Left renal cortex interstitium (tissue), 4 donors: ENCODE measurements at places on chromosomes 3 and 15.

GRCh38 chr3:72862314-72863090, 14.3 kb upstream of the SHQ1 start:
- DNase-seq, result no peak

GRCh38 chr3:17845026-17845812, 102.8 kb upstream of the TBC1D5 start:
- no peak for DNase-seq

- no peak for DNase-seq
Observed at GRCh38 chr3:64385277-64385676, 160.0 kb upstream of the PRICKLE2 start.

GRCh38 chr3:182861348-182861747, 68.0 kb downstream of the ATP11B start:
- no peak for DNase-seq

GRCh38 chr3:19748782-19749447, 185.1 kb downstream of the EFHB start:
- no peak for DNase-seq

DNA sequence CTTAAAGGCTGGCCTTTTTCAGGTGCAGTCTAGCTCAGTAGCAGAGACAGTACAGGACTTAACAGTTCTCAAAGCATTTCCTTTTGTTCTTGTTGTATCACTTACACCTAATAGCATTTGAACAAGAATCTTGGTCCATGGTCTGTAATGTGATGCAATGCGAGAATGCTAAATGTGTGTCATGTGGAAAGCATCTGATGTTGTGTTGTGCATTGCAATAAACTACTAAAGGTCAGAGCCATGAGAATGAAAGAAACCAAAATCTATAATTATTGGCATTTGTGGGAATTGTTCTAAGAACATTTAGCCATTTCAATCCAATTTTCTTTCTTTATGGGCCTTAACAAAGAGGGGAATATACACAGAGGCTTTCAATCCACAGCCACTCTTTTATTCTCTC, 324.5 kb upstream of the ROBO2 start:
- DNase-seq, result no peak

DNA sequence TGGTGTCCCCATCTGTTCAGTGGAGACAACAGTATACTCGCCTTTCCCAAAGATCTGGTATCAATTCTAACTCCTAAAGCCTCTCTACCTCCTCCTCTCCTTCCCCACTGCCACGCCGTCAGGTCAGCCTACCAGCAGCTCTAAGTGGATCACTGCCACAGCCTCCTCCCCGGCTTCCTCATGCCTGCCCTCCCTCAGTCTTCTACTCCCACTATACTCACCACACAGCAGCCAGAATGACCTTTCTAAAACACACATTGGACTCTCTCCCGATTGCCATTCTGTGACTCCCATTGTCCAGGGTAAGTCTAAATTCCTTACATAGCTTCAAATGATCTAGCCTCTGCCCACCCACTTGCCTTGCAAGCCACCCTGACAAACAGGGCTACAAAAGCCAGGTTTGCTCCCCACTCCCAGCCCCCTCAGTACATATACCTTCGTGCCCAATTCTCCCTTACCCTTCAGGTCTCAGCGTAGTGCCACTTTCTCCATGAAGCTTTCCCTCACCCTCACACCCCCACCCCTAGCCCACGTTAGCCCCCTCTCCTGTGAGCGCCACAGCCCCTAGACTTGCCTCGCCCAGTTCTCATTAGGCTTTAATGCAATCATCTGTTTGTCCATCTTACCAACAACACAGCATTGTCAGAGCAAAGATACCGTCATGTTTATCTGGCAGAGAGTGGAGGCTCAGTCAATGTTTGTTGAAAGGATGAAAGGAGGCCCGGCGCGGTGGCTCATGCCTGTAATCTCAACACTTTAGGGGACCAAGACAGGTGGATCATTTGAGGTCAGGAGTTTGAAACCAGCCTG, 9.5 kb upstream of the SEMA7A start:
- no peak for DNase-seq

DNA sequence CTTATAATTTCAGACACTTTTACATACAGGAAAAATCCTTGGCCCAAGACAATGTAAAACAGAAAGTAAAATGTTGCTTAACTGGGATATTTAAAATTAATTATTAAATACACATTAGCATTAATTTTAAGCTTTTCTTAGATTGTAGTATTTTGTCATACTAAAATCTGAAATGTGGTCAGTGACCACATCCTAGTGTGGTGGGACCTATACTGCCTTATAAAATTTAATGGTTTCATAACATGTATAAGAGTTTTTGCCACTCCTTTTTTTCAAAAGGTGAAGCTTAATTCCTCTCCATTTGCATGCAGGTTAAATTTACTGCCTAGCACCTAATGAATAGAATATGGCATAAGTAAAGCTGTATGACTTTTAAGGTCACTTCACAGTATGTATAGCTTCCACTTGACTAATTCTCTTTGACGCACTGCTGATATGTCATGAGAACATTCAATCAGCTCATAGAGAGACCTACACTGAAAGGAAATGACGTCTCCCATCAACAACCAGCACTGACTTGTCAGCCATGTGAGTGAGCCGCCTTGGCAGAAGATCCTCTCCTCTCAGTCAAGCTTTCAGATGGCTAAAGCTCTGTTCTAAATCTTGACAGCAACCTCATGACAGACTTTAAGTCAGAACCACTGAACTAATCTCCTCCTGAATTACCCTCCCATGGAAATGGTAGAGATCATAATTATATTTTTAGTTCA, 847.8 kb downstream of the SI start:
- DNase-seq, result no peak

DNA sequence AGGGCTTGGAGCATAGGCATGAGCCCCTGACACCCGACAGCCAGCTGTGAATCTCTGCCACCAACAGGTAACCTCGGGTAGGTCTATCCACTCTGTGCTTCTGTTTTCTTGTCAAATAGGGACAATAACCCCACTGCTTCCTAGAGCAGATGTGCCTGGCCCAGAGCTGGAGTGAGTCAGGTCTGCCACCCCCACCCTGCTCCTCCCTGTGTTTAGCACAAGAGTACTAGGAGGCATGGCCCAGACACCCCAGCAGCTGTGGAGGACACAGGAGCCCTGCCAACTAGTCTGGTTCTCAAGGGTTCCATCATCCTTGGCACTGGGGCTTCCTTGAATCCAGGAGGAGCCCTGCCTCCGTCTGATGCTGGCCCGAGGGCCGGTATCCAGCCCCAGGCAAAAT, 33.7 kb upstream of the TMEM115 start:
- no peak for DNase-seq

DNA sequence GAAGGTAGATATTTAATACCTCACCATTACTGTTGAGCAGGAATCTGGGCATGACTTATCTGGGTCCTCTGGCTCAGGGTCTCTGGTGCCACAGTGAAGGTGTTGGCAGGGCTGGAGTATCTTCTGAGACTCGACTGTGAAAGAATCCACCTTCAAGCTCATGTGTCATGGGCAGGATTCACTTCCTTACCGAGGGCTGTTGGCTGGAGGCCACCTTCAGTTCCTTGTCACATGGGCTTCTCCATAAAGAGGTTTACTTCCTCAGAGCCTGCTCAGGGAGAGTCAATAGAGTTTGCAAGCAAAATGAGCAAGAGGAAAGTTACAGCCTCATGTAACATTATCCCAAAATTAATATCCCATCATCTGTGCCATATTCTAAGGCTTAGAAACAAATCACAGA, 459.5 kb downstream of the NR2F2 start:
- no peak for DNase-seq

DNA sequence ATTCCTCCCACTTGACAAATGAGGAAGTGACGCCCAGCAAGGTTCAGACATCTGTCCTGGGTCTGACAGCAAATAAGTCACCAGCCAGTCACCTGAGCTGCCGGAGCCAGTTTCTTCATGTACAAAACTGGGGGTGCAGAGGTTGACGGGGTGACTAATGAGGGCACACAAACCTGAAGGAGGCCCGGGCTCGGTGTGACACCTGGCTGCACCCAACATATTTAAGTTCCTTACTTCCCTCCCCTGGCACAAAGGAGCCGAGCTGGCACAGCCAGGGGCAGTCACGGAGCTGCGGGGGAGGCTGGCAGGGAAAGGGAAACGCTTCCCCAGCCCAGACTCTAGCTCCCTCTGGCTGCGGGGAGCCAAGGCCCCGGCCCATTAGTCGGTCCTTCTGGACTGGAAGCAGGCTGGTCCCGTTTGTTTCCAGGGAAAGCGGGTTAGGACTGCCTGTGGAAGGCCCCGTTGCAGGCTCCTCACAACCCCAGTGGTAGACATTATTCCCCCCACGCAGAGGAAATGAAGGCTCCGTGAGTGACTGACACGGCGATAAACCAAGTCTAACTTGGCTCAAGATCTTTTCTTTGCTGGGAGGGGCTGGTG, 2.3 kb downstream of the FBXL22 start:
- no peak for DNase-seq

- DNase-seq, result no peak
Observed at GRCh38 chr3:66582721-66583423, 82.0 kb upstream of the LRIG1 start.

DNA sequence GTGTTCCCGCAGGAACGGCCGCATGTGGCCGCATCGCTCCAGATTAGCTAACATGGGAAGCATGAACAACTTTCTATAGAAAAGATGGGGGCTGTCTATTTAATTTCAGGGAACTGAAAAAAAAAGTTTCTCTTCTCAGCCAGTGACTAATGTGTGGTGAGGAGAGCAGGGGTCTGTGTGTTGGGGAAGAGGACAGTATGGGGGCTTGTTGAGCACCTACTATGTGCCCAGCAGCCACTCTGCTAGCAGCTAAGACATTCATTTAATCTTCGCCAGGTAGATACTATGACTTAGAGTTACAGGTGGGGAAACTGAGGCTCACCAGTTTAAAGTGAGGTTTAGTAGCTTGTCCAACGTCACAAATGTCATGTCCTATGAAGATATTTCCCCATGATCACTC, 56.6 kb downstream of the MGLL start:
- DNase-seq, result no peak

GRCh38 chr3:57953576-57953975, 54.6 kb upstream of the FLNB start:
- DNase-seq, result no peak

- no peak for DNase-seq
Observed at GRCh38 chr15:36172955-36173354, 406.5 kb upstream of the CDIN1 start.

DNA sequence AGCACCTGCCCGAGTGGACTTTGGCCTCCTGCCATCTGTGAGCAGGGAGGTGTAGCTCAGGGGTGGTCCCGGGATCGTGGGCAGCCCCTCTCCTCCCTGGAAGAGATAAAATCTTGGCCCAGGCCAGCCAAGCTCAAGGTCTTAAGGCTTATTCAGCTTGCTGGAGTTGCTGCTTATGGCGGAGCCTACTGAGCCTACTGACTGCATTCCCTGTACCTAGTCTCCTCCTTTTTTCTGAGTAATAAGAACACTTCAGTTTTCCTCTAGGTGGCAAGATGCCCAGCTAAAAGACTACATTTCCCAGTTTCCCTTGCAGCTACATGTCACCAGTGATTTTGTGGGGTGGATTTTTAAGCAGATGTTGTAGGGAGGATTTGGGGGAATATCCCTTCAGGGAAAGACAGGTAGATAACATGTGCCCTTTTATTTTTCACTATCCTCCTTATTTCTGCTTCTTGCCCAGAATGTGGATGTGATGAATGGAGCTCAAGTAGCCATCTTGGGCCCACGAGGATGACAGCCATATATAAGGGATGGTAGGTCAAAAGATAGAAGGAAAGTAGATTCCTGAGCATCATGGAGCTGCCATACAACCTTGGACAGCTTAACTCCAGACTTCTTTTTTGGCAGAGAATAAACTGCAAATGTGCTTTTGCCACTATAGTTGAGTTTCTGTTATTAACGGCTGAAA, 41.4 kb upstream of the INSYN1 start:
- DNase-seq, result no peak

DNA sequence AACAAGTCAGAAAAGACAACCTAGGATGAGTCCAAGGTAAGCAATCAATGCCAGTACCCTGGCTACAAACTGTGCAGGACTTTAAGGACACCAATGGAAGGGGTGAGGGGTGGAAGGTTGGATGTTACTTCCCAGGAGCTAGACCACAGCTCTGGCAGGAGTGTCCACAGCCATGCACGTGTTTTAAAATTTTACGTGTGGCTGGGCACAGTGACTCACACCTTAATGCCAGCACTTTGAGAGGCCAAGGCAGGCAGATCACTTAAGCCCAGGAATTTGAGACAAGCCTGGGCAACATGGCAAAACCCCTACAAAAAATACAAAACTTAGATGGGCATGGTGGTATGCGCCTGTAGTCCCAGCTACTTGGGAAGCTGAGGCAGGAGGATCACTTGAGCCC, 14.7 kb upstream of the HDC start:
- DNase-seq, result no peak

- DNase-seq, result no peak
Observed at GRCh38 chr3:30553641-30554316, 52.6 kb upstream of the TGFBR2 start.

DNA sequence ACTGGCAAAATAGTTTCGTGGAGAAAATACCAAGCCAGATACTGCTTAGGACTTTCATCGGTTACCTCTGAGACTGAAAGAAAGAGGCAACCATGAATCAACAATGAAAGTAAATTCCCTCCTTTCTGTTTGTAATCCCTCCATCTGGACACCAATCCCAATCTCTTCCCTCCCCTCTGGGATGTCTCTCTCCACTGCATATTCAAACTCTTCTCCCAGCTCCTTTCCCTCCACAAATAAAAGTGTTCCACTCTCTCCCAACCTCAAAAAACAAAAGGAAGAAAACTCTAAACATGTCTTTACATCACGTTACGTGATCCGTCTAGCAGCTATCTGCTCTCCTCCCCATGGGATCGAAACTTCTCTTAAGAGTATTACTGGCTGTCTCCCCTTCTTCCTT, 55.2 kb downstream of the PRTG start:
- no peak for DNase-seq

DNA sequence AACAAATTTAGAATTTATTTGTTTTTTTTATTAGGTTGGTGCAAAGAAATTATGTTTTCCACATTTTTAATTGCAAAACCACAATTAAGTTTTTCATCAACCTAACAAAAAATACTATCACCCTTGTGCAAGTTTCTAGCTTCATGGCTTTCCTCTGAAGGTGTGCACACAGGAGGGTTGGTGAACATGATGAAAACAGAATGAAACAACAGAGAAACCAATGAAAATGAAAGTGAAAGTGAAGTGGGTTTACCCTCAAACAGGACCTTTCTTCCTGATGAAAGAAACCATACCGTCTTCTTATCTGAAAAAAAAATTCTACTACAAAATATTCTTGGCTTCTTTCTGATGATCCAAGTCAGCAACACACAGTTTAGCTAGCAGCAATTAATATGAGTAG, 71.9 kb upstream of the FEZF2 start:
- DNase-seq, result no peak

GRCh38 chr3:146125951-146126350, 35.0 kb downstream of the PLOD2 start:
- DNase-seq, result no peak

GRCh38 chr3:45548681-45549075, 45.9 kb upstream of the LIMD1 start:
- no peak for DNase-seq
